AG09309 (cell line): ENCODE measurements at places on chromosomes 4 and X.

- DNase-seq, result no peak
Measured at GRCh38 chrX:15188039-15188438, 81.8 kb downstream of the ASB9 start.

- no peak for DNase-seq
Measured at GRCh38 chr4:13171292-13172057, 312.7 kb downstream of the RAB28 start.

DNA sequence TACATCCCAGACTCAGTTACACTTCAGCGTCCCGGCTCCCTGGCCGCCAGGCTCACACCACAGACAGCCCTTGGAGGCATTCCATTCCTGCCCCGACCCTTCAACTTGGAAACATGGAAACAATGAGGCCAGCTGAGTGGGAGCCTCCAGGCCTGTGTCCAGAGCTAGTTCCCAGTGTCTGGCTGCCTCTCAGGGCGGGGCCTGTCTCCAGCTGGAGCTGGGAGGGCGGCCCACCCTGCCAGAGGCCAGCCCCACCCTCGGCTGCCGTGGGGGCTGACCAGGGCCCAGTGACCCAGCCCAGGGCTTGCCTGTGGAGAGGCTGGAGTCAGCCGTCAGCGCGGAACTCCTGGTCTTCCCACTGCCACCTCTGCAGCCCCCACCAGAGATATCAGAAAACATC lies 37.4 kb upstream of the SPON2 start:
- no peak for DNase-seq

DNA sequence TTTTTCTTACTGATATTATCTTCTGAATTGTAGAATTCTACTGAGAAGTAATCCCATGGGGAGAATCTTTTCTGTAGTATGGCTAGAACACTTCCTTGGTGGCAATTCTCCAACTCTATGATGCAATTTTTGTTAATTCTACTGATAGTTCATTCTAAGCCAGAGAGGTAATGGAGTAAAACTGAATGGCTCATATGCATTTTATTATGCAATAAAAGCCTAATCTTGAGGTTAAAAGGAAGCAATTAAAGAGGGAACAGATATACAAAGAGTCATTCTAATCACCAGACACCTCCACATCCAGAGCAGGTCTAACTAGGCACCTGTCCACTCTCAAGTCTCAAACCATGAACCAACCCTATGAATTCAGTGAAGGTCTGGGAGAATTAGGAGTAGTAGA lies 9.7 kb downstream of the RAP2C start:
- peak; percentile 11 for DNase-seq

DNA sequence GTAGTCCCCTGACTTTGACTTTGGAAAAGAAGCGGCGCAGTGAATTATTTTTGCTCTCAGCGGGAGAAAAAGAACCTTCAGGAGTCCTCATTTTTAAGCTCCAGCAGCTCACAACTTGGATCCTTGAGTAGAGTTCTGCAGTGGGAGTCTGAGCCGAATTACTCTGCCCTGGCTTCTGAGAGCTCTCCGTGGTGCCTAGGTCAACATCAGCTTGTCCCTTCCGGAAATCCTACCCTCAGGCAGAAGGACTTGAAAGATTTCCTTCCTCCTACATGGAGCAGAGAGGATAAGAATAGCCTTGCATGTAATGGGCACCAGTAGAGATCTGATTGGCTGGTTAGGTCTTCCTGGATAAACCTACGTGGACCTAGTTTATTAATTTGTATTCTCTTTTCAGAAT lies 549.7 kb upstream of the TENM3 start:
- DNase-seq, result no peak
